ENCODE measurements at places on chromosomes 12 and 14. TPM values are rescaled to one million over a fixed set of nuclear protein-coding genes. Genes with fewer than 3 reads are reported as not detected.
A peak's percentile ranks its signal among the peaks of the same experiment; 100 is the strongest.

DNA sequence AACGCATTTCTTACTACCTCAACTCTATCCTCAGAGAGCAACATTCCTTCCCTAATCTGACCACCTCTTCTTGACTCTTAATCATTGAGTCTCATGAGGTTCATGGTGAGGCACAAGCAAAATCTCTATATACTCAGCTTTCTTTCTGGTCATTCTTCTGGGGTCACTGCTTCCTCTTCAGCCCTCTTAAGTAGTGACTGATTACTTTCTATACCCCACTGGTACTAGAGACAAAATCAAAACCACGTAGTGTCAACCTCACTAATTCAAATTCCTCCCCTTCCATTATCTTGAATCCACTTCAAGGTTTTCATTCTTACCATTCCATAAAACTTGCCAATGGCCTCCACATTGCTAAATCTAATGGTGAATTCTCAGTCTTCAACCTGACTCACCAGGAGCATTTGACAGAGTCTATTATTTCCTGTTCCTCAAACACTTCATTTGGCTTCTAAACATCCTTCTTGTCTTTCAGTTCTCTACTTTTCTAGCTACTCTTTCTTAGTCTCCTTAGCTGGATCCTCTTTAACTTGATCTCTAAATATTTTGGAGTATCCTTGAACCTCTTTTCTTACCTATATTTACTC, 6.8 kb downstream of the WDHD1 start:
- DNase-seq: no peak

The C14orf180 gene
- total RNA-seq: not detected

The TTC9 gene
- 0.76 TPM for total RNA-seq

GRCh38 chr12:41950455-41950854, 194.2 kb downstream of the GXYLT1 start:
- no peak for DNase-seq

GRCh38 chr12:53067074-53067992, 11.9 kb downstream of the SPRYD3 start:
- no peak for DNase-seq

The MEG3 gene
- 134 TPM for total RNA-seq

- DNase-seq: no peak
Observed at GRCh38 chr12:131867471-131867870, 27.0 kb upstream of the ULK1 start.

- DNase-seq: no peak
Observed at GRCh38 chr12:79156846-79157463, 292.4 kb downstream of the SYT1 start.

- no peak for DNase-seq
Observed at GRCh38 chr12:96698965-96699364, 208.1 kb upstream of the NEDD1 start.

DNA sequence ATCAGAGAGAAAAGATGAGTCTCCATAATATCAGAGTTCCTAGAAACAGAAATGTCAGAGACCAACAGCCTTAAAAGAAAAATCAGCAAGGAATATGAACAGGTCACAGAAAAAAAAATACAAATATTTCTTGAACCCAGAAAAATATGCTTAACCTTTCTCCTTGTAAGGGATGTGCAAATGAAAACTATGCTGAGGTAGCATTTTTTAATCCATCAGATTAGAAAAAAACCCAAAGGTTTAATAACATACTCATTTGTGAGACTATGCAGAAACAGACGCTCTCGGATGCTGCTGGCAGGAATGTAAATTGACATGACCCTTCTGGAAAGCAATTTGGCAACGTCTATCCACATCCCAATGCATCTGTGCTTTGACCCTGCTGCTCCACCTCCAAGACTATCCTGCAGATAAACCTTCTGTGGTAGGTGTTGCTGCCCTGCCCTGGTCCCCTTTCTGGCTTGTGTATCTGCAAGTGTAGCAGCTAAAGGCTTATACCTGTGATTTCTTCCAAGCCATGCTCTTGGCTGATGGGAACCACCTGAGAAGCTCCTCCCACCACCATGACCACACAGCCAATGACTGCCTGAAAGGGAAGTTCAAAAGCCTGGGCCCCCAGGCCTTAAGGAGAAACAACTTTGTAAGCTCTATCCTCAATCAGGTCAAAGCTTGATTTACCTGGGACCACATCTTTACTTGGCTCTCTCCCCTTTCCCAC, 49.4 kb downstream of the LTBP2 start:
- DNase-seq: no peak

- peak; percentile 37 for DNase-seq
Observed at GRCh38 chr12:26056335-26056734, 68.5 kb downstream of the BHLHE41 start.

DNA sequence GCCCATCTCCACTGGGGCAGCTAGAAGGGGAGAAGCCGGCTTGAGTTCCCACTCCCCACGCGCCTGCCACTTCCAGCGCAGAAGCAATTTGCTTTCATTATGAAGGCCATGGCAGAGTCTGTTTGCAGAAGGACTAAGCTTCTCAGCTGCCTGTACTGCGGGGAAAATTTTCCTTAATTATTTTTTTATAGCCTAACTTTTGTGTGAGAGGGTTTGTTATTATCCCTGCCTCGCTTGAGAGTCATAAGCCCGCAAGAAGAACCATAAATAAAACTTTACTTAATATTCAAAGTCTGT, 56.0 kb upstream of the DLK1 start:
- DNase-seq: no peak

- no peak for DNase-seq
Observed at GRCh38 chr12:92502417-92503028, 200.3 kb upstream of the PLEKHG7 start.

GRCh38 chr12:56999456-56999855, 6.9 kb downstream of the ZBTB39 start:
- DNase-seq: no peak

DNA sequence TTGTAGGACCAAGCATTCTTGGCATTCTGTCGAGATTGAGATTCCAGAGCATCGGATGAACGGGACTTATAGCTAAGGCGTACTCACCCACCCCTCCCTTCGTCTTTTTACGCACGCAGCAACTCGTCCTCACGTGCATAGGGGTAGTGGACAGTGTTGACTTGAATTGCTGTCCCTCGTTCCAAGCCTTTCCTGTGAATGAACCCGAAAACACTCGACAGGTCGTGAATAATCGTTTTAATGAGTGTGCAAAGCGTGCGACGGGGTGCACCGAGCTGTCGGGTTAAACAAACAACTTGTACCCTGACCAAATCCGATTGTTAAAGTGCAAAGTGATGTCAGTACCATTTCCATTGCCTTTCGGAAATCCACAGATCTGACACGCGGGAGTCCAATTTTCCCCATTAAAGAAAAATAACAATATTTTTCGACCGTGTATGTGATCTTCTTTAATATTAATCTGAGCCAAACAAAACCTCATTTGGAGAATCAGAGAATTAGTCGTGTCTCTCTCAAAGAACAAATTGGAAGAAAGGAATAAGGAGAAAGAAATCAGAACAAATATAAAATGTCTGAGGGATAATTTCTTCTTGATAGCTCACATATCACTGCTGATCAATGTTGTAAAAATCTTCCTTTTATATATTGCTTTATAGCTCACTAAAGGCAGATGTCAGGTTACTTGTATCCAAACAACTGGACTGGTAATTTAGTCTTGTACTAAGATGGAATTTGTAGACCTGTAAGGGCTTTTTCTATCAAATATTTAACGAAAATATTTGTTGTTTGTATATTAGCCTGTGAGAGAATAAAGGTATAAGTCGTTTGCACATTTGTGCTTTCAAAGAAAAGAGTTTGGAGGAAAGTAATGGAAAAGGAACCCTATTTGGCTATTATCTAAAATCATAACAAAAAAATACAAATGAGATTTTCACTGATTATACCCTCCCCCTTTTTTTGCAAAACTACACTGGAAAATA, 11.8 kb downstream of the FOXG1 start:
- no peak for DNase-seq

DNA sequence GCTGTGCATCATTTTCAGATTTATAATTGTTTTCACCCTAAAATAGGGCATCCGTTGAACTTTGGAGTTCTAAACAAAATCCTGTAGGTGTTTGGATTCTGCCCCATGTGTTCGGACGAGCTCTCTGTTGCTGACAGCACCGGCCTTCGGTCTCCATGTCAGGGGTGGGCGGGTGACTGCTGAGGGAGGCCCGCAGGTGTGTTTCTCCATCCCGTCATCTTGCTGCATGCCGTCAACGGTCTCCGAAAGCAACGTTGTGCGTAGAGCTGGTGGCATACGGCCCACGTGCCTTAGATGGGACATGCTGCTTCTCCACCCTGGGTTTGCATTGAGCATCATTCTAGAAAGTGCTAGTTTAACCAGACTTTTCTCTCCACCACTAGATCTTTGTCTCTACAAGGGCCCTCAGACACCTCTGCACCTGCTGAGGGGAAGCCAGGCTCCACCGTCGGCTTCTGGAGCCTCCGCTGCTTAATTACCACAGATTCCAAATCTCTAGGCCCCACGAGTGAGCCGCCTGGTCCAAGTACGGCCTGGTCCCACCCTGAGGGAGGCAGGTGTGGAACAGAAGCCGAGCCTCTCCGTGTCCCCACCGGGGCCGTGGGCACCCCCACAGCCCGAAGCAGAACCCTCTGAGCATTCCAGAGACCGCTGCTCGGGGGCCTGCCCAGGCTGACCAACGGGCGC, 15.7 kb upstream of the AMN start:
- DNase-seq: no peak

- DNase-seq: no peak
Observed at GRCh38 chr14:22929961-22930364, 787 bp upstream of the PRMT5 start.

DNA sequence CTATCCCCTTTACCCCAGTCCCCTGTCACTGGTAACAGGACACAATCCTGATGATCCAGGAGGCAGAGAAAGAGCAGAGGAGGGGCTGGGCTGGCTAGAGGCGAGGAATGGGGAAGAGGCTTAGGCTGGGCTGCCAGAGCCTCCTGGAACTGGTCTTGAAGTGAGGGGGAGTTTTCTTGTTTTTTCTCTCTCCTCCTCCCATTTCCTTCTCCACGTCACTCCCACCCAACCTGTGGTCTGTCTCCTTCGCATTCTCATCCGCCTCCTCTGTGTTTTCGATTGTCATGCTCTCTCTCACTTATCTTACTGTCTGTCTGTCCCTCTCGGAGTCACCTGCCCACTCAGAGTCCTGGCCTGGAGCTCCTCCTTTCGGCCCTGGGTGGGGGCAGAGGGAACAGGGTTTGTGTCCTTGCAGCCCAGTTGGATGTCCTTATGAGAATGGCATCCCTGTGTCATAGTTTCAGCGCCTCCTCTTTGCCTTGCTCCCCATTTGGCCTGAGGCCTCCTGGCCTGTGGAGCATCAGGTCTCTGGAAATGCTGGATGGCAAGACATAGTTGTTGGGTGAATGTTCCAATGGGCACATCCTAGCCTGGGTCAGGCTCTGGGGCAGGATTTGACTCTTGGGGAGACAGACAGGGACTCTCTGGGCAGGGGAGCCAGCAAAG, 3.4 kb upstream of the KRT80 start:
- no peak for DNase-seq

- DNase-seq: no peak
Observed at GRCh38 chr12:12445882-12446181, 89.0 kb downstream of the BORCS5 start.

The SLC17A8 gene
- not detected for total RNA-seq

The GYS2 gene
- total RNA-seq: not detected

DNA sequence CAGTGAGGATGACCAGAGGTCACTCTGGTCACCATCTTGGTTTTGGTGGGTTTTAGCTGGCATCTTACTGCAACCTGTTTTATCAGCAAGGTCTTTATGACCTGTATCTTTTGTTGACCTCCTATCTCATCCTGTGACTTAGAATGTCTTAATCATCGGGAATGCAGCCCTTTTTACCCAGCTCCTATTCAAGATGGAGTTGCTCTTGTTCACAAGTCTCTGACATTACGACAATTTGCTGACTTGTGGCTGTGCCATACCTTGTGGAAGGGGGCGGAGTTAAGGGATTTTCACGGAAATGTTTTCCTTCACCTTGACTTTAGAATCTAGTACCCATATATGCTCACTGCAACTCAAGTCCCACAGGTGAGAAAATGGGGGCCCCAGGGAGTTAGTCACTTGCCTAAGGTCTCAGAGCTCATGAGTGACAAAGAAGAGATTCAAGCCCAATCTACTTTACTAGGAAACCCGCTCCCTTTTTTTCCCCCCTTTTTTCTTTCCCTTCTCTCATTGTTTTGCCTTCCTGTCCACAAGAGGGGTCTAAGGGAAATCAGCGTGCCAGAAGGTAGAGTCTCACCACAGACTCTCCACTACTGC, 2.7 kb upstream of the MAP1LC3B2 start:
- no peak for DNase-seq

GRCh38 chr14:102982852-102983470, 60.5 kb downstream of the AMN start:
- no peak for DNase-seq

The WNK1 gene
- total RNA-seq: 112 TPM

The BCDIN3D gene
- total RNA-seq: 3.8 TPM

The OSGEP gene
- 56.8 TPM for total RNA-seq

The NEDD1 gene
- 21.0 TPM for total RNA-seq

DNA sequence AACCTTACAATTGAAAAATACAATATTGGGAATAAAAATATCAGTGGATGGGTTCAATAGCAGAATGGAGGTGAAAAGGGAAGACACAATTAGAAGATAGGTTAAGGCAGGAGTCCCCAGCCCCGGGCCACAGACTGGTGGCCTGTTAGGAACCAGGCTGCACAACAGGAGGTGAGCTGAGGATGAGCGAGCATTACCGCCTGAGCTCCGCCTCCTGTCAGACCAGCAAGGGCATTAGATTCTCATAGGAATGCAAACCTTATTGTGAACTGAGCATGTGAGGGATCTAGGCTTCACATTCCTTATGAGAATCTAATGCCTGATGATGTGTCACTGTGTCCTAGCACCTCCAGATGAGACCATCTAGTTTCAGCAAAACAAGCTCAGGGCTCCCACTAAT, 27.3 kb upstream of the ST8SIA1 start:
- DNase-seq: no peak

- DNase-seq: no peak
Observed at GRCh38 chr14:100096656-100097055, 31.4 kb downstream of the EVL start.

The MYG1 gene
- total RNA-seq: 41.4 TPM

The SPX gene
- 0.63 TPM for total RNA-seq

The PLEK2 gene
- 13.8 TPM for total RNA-seq

The IFI27 gene
- 142 TPM for total RNA-seq

- no peak for DNase-seq
Observed at GRCh38 chr14:76109087-76109880, 42.4 kb upstream of the GPATCH2L start.

The TMEM30B gene
- 0.34 TPM for total RNA-seq

GRCh38 chr12:32139064-32139421, 32.4 kb downstream of the BICD1 start:
- no peak for DNase-seq
